ENCODE measurements at places on chromosomes 4 and X.

DNA sequence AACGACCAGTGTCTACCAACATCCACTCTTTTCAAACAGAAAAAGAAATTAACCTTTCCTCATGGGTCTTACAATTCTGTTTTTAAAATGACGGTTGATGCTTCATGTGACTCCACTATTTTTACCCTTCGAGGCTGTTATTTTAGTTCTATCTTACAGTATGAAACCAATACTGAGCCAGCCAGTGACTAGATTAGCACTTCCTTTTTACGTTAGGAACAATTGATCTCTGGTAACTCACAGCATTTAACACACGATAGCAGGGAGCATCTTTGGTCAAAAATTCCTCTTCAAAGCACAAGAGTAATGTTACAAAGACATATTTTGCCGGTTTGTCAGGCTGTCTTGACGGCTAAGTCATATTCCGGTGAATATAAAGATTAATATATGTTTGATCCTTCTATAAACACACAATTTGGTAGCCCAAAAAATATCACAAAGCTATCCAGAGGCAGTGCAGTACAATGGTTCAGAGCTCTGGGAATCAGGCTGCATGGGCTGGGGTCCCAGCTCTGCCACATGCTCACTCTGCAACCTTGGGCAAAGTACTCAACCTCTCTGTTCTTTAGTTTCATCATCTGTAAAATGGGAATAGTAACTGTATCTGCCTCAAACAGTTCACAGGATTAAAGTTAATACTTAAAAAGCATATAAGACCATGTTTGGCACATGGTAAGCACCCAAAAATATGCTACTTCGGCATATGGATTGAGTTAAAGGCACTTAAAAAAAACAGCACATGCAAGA lies 62.9 kb upstream of the TXK start:
- no peak for DNase-seq

DNA sequence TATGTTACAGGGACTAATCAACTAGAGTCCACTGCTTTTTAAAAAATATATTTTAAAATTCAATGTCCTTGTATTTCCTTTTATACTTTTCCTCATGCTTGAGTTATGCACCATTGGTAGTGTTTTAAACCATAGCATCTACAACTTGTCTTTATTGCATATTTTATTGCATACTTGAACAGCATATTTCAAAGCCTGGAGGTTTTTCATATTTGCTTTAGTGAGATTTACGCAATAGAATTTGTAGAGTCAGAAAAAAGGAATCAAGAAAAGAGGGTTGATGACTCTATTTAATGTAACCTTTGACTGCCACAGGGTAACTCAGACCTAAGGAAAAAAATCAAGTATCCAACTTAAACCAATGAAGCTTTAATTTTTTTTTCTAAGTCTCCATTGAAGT lies 1165.7 kb upstream of the IGFBP7 start:
- no peak for DNase-seq

- no peak for DNase-seq
Observed at GRCh38 chr4:152448038-152448707, 87.7 kb downstream of the FBXW7 start.

GRCh38 chrX:72180539-72180938 lies 1.0 kb upstream of the PIN4 start:
- no peak for DNase-seq

GRCh38 chr4:101304916-101305315 lies 42.4 kb downstream of the PPP3CA start:
- DNase-seq: no peak

- no peak for DNase-seq
Observed at GRCh38 chr4:99135541-99136162, 8.4 kb downstream of the ADH4 start.

DNA sequence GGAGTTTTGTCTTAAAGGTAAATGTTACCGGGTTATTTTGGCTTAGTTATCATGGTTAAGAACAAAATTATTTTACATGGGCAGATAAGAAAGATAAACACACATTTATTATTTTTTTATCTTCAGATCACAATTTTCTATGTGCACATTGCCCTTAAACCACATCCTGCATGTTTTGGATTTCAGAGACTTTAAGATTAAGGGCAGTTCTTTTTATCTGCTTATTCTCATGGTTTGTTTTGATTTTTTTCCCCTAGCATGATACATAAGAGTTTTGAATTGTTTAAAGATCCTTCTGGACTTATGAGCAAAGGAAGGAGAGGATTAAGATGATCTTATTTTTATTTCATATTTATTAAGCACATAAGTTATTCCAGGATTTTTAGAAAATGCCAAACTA lies 190.1 kb upstream of the BMP3 start:
- no peak for DNase-seq

DNA sequence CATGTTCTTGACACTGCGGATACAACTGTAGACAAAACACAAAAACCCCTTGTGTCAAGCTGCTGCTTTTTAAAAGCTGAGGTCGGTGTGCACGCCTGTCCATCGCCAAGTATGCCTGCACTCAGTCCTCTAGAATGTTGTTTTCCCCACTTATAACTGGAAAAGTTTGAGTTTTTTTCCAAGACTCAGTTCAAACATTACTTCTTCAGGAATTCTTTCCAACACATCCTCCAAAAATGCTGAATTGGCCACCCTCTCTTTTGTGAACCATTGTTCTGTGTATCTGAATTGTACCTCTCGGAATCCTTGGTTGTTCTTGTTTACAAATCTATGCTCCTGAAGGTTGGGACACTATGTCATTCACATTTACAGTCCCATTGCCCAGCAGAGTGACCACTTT lies 94.6 kb downstream of the REELD1 start:
- DNase-seq: no peak

- no peak for DNase-seq
Observed at GRCh38 chrX:41014776-41015360, 70.4 kb upstream of the USP9X start.

GRCh38 chr4:173227756-173228155 lies 59.1 kb downstream of the GALNT7 start:
- DNase-seq: no peak

GRCh38 chrX:106696502-106696901 lies 30.0 kb upstream of the RNF128 start:
- DNase-seq: no peak
